ENCODE measurements at places on chromosomes 4 and X. TPM values are rescaled to one million over a fixed set of nuclear protein-coding genes. Genes with fewer than 3 reads are reported as not detected.

GRCh38 chrX:20515841-20516461, 249.2 kb upstream of the RPS6KA3 start:
- no peak for DNase-seq

Gene RXFP1
- not detected for total RNA-seq

Gene MAP7D2
- total RNA-seq: 0.58 TPM

Gene SLC49A3
- 6.9 TPM for total RNA-seq

DNA sequence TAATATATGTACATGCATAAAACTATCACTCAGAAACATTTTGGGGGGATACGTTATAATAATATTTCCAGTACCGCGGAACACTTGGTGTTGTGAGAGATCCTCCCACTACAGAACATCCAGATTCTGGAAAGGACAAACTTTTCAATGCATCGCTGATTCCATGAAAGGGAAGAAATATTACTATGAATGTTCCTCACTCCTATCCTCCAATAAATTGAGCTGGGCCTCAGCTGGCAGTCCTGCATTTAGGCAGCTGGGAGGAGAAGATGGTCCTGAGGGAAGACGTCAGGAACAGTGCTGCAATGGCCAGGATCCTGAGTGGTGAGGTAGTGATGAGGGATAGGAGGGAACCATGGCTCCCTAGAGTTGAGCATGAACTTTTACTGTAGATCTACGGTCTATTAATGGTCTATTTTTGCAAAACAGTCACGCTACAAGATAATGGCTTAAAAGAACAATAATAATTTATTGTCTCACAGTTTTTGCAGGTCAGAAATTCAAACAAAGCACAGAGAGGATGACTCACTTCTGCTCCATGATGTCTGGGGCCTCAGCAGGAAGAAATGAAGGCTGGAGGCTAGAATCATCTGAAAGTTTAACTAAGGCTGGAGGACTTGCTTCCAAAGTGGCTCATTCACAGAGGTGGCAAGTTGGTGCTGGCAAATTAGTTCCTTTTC, 538.1 kb downstream of the STIM2 start:
- DNase-seq: no peak

GRCh38 chr4:118723369-118723768, 38.2 kb downstream of the METTL14 start:
- DNase-seq: no peak

DNA sequence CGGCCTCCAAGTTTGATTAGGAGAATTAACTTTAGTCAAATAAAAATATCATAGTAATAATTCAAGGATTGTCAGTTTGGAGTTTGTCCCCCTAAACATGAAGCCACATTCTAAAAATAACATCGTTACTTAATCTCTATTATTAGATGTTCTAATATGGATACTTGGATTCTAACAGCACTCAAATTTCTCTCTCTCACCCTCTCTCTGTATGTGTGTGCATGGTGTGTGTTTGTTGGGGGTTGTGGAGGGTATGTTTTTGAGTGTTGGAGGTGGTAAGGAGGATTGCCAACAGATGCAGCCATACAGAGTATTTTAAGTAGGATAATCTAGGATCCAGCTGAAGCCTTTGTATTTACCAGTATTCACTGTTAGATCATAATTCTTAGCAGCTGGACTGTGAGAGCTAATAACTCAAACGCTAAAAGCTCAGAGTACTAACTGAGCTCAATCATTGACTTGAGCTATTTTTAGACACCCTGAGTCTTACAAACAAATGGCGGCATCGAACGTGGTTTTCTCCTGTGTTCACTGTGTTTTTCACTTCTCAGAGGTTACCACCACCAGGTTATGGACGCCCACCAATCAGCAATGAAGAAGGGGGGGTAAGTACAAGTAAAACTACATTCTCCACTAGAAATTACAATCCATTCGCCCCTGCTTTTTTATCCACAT, 8.8 kb downstream of the ENAM start:
- no peak for DNase-seq

Gene TCP11X2
- not detected for total RNA-seq

DNA sequence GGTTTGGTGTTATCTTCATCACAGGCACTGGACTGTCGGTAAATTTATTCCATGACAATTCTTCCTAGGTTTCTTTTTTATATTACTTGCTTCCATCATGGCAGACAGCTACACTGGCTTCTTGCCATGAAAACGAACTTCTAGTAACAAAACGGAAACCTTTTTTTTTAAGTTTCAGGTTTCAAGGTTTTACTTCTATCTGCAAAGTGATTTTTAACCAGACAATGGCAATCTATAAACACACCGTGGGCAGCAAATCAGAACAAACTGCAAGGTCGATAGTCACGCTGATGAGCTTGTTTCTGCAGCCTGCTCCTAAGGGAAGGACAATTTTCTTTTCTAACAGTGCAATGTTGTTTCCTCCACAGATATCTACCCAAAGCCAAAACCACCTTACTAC, 29.9 kb downstream of the XG start:
- DNase-seq: no peak

DNA sequence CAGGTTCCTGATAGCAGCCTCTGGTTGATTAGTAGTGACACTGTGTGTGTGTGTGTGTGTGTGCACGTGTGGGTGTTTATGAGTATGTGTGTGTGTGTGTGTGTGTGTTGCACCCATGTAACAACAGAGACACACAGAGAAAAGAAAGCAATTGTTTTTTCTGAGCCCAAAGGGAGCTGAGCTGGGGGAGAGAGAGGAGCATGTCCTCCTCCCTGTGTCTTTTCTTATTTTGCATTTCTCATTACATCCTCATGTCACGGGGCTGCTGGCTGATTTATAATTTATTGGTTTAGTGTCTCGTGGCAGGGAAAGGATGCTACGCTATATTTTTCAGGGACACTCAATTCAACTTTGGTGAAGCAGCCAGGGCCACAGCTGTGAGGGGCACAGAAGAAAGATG, 511.4 kb downstream of the BCOR start:
- no peak for DNase-seq

Gene SORBS2
- total RNA-seq: 175 TPM

Gene PDE6B
- 0.39 TPM for total RNA-seq

DNA sequence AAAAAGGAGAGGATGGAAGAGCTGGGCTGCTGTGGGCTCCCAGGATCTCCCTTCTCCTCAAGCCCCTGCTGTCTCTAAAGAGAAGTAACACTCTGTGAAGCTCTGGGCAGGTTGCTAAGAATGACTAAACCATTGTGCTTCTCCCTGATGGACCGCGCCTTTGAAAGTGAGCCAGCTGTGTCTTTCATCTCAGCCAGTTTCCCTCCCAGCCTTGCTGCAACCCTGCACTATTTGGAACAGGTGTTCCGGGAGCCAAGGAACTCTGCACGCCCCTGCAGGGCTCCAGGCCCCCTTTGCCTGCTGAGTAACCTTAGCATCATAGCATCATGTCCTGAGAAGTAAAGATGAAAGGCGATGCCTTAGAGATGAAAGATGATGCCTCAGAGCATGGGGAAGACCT, 39.7 kb downstream of the SMIM20 start:
- DNase-seq: no peak

- no peak for DNase-seq
These were observed 16.0 kb upstream of the VSIG1 start for GRCh38 chrX:108028854-108029253.

GRCh38 chr4:140372751-140373327, 607 bp upstream of the SCOC start:
- no peak for DNase-seq

DNA sequence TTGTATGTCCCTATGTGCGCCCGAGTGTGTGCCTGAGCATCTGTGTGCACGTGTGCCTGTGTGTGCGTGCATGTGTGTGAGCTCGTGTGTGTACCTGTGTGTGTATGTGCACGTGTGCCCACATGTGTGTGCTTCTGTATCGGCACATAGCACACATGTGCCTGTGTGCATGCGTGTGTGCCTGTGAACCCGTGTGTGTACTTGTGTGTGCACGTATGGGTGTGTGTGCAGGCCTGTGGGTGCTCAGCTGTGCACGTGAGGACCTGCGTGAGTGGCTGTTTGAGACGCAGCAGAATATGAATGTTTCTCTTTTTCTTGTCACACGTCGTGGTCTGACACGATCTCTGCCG, 4.3 kb downstream of the AKAP17A start:
- no peak for DNase-seq

Gene F8A1
- total RNA-seq: 21.4 TPM

DNA sequence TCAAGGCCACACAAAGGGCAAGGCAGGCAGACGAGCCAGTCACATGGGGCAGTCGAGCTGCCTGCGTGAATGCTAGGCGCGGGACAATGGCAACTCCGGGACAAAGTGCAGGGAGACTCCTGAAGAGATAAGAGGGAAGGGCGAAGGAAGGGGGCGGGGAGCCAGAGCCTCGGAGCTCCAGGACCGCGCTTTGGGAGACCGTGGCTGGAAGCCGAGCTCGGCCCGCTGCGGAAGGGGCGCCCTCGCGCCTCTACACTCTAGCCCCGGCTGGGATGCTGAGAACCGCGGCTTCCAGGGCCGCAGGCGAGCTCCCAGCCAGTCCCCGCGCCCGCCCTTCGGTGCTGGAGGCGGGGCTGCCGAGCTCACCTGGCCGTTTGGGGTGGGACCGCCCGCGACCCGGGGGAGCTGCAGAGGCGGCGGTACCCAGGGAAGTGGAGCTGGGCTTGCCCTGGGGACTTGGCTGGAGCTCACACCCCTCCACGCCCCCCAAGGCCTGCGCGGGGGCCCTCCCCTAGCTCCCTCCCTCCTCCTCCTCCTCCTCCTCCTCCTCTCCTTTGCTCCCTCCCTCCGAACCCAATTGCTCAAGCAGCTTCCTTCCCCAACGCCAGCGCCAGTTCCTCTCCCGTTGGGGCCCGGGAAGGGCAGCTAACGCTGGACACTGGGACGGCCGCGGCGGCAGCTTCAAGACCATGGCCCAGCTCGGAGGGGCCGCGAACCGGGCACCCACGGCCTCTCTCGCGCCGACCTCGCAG, at the start of gene SOWAHD:
Gene SOWAHD (plus strand): TSS at position 610 of the 752 bp plus-strand sequence. CDS start 80 bp downstream, at position 690.
- DNase-seq: no peak

DNA sequence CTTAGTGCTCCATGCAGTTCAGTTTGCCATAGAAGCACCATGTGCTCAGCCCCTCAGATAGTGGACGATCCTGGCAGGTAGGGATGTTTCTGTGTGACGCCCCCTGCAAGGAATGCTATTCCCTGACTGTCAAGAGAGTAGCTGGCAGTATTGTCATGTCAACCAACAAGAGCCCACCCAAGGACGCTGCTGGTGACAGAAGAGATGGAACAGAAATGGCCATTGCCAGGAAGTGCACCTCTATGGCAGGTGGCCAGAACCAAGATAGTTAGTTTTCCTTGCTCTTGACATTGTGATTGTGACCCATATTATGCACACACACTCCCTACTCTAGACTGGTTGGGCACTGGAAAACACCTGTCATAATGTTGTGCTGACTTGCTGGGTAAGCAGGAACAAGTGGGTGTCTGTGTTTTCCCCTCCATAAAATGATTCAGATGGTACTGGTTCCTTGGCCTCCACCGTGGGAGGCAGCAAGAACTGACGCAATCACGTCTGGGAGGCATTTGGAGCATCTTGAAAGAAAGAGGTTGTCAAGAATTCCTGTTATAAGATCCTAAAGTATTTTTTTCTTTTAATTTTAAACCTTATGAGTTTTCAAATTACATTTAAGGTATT, 507.9 kb downstream of the MID1IP1 start:
- peak; percentile 39 for DNase-seq

Gene SPANXN2
- total RNA-seq: not detected

All from glomerular endothelial cell (primary cell).